ENCODE measurements at places on chromosomes 2 and 18.

GRCh38 chr2:152335726-152336118 is 748 bp downstream of the FMNL2 start:
- no peak for DNase-seq

DNA sequence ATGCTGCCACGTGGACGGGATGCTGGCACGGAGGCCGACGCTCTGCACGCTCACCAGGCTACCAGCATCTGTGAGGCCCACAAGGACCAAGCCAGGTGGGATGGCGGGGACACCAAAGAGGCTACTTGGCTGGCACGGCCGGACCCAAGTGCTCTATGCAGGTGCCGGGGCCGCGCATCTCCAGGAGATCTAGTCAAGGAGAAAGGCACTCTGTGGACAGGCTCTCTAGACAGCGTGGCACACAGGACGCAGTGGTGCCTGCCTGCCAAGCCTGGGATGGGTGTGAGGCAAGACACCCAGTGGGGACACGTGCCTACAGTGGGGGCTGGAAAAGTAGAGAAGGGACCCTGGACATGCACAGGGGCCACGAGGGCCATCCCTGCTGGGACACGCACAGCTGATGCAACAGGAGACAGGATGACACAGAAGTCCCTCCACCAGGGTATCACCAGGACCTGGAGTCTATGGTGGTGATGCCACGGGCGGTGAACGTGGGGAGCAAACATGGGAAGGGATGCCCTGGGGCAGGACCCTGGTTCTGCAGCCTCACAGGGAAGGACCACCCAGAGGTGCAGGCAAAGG is 28.5 kb downstream of the ZNF516 start:
- DNase-seq, result no peak

DNA sequence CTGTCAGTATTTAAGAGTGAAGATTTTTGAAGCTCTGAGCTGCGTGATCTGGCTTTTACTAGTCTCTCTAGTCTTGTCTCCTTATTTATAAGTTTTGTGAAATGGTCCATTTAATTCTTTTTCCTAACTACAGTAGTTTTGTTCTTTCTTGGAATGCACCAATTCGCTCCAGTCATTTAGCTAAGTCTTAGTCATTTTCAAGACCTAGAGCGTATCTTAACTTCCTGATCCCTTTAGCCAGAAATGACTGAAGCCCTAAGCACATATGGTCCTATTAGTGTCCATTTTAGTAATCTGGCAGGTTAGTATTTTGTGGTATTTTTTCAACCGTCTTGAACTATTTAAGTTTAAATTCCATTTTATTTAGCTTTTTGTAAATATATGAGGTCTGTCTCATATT is 3.6 kb downstream of the BIRC6 start:
- no peak for DNase-seq

GRCh38 chr2:99861376-99861760 is 281.0 kb downstream of the AFF3 start:
- DNase-seq, result no peak

GRCh38 chr18:44592639-44593038 is 88.0 kb upstream of the SETBP1 start:
- DNase-seq, result no peak

- no peak for DNase-seq
These were observed 840.9 kb downstream of the GALR1 start for GRCh38 chr18:78090584-78090983.

GRCh38 chr2:88746929-88747490 is 55.5 kb downstream of the RPIA start:
- no peak for DNase-seq

GRCh38 chr18:36352384-36352783 is 54.9 kb downstream of the FHOD3 start:
- no peak for DNase-seq

DNA sequence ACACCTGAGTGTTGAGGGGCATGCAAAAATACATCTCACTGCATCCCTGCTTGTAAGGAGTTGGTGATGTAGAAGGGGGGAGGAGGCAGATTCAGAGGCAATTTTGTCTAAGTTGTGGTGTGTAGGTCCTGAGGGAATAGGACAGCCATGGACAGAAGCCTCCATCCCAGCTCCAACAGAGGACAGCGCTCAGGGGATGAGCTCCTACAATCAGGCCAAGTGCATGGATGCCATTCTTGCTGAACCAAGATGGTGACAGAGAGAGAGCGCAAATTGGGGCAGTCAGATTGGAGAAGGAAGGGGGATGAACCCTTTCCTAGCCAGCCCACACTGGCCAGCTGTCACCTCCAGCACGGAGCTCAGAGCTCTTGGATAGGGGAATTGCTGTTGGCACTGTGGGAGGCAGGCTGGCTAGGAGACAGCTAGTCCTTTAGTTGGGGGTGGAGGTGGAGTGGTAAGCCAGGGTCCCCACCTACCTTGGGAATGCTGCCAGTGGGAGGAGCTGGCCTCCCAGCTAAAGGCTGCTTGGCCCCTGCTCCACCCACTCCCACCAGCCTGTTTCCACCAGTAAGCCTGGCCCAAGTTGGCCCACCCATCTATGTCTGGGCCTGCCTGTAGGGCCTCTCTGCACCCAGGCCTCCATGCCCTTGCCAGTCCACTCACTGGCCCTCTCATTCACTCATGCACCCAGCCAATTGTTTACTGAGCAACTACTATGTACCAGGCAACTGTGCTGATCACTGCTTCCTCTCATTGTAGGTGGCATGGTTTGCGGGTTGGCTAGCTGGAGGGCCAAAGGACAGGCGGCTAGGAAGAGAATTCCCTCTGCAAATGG is 2.5 kb upstream of the PER2 start:
- DNase-seq, result no peak

All from brain pericyte (primary cell).